ENCODE measurements at places on chromosomes 3 and 15.

DNA sequence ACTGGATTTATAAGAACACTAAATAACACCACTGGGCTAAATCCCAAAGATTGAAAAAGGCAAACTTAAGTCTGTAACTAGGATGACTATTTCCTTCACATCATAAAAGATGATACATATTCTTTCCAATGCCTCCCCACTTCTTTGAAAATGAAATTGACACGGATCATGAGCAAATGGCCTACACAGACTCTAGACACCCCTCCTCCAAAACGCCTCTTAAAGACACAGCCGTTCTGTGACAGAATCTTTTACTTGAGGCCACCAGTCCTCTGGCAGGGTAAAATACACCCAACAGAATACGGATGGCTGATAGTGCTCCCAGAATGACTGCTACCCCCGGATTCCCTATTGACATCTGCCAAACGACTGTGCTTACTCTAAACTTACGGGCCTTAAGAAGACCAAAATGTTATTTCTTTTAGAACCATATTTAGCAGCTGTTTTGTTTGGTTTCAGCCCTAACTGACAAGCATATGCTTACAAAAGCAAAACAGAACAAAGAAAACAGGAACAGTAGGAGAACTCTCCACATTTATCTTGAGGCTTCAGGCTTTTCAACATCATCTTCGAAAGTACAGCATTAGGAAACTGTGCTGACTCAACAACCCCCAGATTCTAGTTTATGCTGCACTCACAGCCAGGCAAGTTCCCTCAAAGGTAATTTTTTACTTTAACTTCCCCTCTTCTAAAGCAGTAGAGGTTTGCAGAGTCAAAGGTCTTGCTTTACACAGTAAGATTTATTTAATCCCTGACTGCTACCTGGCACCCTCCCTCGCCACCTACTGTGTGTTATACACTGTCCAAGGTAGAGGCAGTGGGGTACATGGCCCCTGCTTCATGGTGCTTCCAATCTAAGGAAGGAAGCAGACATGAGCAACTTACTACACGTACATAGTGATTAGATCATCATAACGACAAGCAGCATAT, 84.3 kb downstream of the TNIK start:
- DNase-seq: no peak

- no peak for DNase-seq
These were observed 4.0 kb downstream of the MAP2K1 start for GRCh38 chr15:66390678-66391077.

DNA sequence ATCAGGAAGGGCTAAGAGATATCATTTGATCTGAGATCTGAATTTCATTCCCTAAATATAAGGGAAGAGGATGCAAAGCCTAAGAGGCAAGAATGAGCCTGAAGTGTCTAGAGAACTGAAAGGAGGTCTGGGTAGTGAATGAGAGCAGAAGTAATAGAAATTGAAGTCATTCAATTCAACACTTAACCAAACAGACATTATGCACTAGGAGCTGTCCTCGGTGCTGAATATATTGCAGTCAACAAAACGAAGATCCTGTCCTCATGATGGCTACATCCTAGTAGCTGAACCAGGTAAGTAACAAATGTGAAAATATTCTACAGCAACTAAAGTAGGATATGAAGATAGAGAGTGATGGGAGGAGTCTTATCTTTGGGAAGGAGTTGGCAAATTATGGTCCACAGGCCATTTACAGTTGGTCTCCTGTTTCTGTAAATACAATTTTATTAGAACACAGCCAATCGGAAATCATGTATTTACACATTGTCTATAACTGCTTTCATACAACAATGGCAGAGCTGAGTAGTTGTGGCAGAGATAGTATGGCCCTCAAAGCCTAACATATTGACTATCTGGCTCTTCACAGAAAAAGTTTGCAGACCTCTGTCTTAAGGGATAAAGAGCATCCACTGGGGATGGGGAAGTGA, 192.9 kb upstream of the CADPS start:
- no peak for DNase-seq

DNA sequence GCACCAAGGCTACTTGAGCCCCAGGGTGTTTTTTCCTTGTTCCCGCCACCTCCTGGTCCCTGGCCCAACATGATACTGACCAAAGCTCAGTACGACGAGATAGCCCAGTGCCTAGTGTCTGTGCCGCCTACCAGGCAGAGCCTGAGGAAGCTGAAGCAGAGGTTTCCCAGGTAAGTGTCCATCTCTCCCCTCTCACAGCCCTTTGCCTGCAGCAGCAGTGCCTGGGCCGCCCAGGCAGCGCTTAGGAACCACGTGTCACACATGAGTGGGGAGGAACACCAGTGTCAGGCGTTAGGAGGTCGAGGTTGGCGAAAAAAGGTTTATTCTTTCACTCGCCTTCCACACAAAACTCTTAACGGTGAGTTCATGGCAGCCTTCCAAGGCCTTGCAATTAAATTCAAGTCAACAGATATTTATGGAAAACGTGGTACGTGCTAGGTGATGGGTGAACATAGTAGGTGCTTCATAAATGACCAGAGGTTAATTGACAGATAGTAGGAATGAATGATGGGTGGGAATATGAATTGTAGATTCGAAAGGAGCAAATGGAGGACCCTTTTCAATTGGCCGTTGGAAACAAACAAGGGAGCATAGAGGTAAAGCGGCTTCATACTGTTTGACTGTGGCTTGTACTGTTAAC, 486 bp downstream of the CDIN1 start:
- DNase-seq: peak; percentile 1

DNA sequence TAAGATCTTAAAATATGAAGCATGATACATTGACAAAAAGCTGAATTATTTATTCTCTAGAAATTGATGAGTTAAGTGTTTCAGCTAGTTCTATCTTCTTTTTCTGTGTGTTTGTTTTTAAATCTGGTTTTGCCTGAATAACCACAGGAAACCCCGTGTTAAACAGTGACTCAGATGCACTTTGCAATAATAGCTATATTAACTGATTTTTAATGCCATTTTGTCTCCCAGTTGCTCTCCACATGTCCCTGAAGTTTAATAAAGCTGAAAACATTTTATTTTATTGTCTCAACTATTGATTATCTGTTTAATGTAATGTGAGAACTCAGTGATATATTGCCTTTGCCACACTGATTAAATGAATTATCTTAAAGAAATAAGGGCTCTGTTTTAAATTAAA, 42.8 kb upstream of the ROBO1 start:
- DNase-seq: no peak

GRCh38 chr3:48681974-48682610, 3.6 kb downstream of the NCKIPSD start:
- no peak for DNase-seq

DNA sequence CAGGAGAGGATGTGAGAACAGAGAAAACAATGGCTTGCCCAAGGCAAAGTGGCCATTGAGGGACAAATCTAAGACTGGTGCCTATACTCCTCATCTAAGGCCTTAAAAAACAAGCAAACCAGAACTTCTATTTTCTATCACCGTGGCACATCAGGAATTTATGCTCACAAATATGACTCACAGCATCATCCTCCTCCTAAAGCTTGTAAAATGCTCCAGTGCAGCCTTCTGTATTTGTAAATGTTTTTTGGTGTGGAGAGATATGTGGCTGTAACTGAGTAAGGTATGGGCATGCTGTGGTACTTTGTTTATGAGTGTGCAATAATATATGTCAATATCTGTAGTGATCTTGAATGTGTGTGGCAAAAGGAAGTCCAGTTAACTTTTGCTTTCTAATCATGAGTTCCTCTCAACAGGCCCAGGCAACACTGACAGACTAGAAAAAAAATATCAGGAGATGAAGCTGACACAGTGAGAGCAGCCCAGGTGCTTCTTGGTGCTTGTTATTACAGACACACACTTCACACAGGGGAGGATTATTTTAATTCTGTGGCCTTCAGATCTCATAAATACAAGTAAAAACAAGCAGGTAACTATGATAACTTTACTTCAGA, 60.3 kb downstream of the CTNNB1 start:
- no peak for DNase-seq

- no peak for DNase-seq
These were observed 14.4 kb upstream of the DAPK2 start for GRCh38 chr15:64060716-64061115.

GRCh38 chr3:150878290-150878689, 26.9 kb downstream of the MINDY4B start:
- no peak for DNase-seq

DNA sequence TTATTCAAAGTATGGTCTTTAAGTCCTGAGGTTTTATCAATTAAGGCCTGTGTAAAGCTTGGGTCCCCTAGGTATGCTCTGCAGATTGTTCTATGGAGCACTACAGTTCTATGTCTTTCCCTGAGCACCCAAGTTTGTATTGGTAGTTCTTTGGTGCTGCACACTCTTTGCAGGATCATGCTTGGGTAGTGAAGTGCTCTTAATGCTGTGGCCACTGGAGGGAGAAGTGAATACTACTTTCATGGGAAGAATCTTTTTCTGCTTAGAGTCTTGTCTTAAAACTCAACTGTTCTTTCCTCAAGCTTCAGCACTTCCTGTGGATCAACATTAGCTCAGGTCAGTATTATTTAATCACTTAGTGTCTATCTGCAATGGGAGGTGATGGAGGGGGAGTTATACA, 93.6 kb upstream of the CFAP20DC start:
- DNase-seq: no peak

DNA sequence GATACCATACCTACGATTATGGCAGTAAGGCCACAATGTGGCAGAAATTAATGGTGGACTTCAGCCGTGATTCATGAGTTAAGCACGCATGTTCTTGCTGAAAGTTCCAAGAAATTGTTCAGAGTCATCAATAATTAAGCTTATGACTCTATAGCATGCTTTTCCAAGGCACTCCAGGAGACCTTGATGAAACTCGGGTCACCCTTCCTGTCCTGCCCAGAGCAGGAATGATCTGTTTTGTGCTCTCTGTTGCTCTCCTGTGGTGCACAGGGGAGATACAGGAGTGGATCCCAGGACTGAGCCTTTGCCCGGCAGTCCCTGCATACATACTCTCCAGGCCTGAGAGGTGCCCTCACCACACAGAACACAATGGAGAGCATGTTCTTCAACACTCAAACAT, 141.6 kb upstream of the SLC2A2 start:
- DNase-seq: no peak

- no peak for DNase-seq
These were observed 3.9 kb upstream of the CACNA1D start for GRCh38 chr3:53490459-53490968.

- no peak for DNase-seq
These were observed 32.6 kb upstream of the RAB6B start for GRCh38 chr3:133928136-133928893.

DNA sequence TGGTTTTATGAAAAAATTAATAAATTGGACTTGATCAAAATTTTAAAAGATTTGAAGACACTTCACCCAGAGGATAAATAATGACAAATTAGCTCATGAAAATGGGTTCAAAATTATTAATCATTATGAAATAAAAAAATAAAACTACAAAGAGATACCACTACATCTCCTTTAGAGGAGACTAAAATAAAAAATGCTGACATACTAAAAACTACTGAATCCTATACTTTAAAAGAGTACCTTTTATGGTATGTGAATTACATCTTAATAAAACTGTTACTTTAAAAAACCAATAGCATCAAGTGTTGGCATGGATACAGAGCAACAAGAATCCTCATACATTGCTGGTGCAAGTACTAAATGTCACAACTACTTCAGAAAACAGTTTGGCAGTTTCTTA, 46.0 kb upstream of the MYRIP start:
- no peak for DNase-seq

Measured in CD8-positive, alpha-beta T cell (primary cell).